Activated CD4-positive, alpha-beta T cell treated with anti-CD3 and anti-CD28 coated beads, Interleukin-2, amount 50 U/mL, for 4 hours (primary cell): ENCODE measurements at places on chromosomes 11 and 22.

GRCh38 chr11:77559686-77560401 lies 29.9 kb upstream of the AQP11 start:
- DNase-seq: no peak

- DNase-seq: no peak
Measured at GRCh38 chr22:23833017-23833751, 5.6 kb downstream of the DERL3 start.

GRCh38 chr11:3781423-3781822 lies 15.9 kb downstream of the NUP98 start:
- DNase-seq: no peak

- DNase-seq: no peak
Measured at GRCh38 chr11:38332046-38332445, 1734.0 kb upstream of the RAG2 start.

DNA sequence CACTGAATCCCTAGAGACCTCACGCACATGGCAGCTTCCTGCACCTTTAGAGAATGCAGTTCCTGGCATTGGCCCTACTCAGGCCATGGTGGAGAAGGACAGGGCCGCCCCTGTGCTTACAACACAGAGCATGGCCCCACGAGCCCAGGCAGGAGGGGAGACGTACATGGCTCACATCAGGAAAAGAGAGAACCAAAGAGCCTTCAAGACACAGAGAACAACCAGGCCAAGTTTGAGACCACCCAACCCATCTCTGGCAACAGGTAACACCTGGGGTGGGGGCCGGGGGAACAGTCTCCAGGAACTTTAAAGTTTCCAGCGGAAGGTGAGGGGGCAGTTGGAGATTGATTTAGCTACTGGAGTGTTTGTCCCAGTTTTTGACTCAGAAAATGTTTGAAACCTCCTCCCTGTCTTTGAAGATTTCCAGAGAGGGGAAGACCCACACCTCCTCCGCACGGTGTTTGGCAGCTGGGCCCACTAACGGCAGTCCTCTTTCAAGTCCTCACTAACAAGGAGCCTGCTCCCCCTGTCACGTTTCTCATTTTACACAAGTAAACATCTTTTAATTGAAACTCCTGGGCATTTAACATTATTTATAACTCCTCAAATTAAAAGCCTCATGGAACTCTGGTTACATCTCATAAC lies 1423.8 kb downstream of the TBC1D22A start:
- no peak for DNase-seq

DNA sequence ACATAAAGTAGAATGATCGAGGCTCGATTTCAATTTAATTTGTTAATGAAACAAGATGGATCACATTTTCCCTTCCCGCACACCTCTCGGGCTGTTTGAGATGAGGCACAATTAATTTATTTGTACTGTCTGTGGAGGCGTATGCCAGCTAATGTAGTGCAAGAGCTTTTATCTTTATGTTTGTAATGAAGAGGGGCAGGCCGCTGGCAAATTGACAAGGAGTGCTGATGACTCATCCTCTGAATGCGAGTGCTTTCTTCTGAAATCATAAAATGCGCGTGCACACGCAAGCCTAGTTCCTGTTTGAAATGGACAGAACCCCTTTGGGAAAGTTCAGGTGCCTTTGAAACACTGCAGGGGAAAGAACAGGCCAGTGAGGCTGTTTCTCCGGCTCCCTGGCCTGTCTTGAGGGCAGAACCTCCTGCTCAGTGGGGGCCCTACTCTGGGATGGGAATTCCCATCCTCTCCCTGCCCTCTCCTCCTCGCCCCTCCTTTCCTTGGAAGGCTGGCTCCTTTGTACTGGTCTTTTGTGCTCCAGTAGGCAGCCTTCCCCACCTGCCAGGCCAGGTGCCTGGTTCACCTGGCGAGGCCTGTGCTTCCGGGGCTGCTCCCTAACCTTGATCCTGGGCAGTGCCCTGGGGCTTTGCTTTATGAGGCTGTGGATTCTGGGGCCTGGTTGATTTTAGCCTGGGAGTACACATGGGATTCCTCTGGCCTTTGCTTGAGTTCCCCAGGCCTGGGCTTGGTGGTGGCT lies 50.3 kb downstream of the TEAD1 start:
- DNase-seq: no peak

DNA sequence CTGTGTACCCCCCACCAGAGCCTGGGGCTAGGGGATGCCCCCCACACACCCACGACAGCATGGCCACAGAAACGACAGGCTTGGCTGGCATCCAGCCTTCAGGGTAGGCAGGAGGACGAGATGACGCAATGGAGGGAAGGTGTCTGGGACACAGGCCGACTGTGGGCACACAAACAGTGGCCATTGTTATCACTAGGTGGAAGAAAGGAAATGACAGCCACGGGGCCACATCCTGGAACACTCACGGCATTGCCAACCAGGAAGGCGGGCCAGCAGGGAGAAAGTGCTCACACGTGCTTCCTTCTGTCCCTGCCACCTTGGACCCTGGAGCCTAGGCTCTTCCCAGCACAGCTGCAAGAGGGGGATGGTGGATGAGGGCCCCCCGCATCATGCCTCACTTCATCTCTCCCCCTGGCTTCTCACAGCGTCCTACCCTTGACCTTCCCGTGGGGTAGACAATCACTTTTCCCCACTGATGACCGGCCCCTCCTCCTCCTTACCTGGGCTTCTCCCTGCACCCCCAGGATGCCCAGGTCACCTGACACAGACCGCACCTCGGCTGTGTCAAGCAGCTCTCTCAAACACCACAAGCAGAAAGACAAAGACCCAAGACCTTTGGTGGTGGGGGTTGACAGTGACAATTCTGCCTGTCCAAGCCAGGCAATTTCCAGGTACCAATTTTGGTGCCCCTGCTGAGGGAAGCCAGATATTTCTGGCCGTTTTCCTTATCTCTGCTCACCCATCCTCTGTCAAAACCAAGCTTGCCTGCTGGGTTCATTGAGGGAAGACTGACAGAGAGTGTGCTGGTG lies 8.6 kb downstream of the PLA2G6 start:
- DNase-seq: no peak

GRCh38 chr22:47547881-47548650 lies 785.6 kb downstream of the TBC1D22A start:
- DNase-seq: no peak

GRCh38 chr11:108780119-108780518 lies 115.2 kb downstream of the DDX10 start:
- DNase-seq: no peak

GRCh38 chr22:49155039-49155769 lies 672.5 kb downstream of the BRD1 start:
- no peak for DNase-seq
